ENCODE measurements at places on chromosomes 13 and 19.

DNA sequence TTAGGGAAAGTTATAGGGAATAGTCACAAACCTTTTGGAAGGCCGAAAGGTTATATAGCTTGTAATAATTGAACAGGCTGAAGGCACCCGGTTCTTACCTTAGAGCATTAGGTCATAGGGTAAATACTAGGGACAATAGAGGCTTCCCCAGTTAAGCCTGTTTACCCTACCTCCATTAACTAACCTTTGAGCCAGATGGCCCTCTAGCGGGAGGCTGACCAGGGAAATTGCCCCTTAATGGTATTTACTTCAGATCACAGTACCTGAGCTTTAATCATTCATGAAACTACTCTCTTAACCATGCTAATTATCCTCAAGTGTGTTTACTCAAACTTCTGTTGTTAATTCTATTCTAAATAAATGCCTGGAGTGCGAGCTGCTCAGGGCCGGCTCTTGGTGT, 20.4 kb upstream of the ZNF83 start:
- DNase-seq = no peak

DNA sequence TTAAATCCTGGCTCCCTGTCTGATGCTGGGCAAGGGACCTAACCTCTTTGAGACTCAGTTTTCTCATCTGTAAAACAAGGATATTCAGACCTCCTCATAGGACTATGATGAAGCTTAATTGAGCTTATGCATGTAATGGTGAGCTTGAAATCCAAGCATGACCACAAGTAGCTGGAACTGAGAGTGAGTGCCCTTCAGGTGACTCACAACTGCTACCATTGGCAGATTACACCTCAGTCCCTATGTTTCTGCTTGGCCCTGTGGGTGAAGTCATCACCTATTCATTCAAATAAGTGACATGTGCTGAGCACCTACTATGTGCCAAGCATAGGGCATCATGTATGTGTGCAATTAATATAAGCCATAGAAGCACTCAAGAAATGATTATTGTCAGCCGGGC, 25.7 kb downstream of the NOVA2 start:
- no peak for DNase-seq

DNA sequence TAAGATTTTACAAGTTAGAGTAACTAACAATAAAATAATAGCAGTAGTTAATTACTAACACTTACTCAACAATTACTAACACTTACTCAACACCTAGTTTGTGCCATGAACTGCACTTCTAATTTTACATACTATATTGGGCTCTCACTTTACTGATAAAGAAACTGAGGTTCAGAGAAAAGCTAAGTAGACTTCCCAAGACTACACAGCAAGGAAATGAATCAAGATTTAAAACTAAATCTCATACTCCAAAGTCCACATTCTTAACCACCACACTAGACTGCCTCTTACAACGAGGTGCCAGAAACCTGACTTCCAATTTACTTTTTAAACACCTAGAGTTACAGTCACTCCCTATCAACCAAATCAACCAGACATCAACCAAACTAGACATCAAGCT, 25.1 kb downstream of the RBM26 start:
- DNase-seq = no peak

DNA sequence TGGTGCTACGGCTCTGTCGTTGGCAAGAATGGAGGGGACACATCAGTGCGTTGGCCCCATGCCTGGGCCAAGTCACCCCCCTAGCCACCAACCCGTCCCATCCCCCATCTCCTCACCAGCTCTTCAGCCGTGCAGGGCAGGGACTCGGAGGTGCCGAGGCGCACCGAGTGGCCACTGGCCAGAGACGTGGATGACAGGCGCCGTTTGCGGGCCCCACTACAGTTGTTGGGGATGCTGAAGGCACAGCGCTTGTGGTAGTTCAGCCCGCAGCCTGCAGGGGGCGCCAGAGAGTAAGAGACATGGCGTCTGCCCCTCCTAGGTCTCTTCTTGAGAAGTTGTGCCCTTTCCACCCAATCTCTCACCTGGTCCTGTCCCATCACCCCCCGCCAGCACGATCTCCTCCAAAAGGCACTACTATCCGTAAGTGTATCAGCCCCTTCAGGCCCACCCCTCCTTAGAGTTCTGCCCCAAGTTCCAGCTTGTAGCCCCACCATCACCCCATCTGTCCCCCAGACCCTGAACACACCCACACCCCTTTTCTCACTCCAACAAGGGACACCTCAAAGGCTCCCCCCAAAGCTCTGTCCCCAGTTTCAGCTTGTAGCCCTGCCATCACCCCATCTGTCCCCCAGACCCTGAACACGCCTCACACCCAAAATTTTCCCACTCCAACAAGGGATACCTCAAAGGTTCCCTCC, 12.4 kb downstream of the PRKD2 start:
- peak; percentile 71 for DNase-seq

DNA sequence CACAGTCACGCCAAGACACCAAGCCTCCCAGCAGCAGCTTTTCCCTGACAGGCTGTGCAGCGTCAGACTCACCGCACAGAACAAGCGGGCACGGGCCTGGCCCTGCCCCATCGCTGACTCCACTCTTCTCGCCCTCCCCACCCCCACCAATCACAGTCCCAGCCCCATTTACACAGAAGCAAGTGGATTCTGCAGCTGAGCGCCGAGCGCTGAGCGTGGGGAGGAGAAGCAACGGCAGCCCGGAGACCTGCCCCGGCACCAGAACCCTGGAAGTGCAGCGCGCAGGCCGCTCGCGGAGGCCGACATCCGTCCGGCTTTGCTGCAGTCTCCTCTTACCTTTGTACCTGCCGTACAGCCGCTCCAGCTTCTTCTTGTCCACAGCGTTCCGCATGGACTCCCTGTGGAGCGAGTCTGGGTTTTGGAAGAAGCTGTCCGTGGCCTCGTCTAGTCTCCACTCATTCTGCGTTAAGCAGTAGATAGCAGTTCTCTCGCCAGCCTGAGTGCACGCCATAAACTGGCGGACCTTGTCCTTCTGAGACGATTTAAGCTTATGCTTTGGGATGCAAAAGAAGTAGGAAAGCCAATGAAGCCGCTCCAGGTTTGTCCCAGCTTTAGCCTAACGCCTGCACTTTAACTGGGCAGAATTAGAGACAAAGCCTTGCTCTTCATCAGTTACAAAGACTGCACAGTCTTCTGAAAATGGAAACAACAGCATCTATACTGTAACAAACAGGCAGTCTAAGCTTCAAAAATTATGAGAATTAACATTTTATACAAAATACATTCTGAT, 6.8 kb downstream of the DCUN1D2 start:
- DNase-seq = no peak

DNA sequence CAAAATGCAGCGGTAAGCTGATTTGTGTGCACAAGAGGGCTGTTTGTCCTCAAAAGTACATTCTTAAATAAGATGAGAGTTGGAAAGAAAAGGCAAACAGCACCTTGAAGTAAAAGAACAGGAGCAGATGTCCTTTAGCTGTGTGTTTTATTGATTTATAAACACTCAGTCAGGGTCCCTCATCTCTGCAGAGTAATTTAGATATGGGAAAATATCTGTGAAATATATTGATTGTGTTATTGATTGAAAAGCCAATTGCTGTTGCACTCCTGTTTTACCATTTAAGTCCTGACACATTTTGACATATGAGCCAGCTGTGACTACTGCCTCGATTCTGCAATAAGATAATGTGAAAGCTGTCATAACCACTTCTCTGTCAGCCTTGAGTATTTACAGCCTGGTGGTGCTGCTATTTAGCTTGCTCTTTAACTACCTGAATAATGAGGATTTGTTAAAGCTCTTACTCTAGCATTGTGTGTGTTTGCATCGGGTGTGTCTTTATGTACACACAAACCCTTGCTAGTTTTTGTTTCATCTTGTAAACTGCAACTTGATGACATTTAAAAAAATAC, 550.1 kb downstream of the DACH1 start:
- no peak for DNase-seq

- no peak for DNase-seq
Measured at GRCh38 chr19:55581145-55581822, 636 bp upstream of the ZNF579 start.

DNA sequence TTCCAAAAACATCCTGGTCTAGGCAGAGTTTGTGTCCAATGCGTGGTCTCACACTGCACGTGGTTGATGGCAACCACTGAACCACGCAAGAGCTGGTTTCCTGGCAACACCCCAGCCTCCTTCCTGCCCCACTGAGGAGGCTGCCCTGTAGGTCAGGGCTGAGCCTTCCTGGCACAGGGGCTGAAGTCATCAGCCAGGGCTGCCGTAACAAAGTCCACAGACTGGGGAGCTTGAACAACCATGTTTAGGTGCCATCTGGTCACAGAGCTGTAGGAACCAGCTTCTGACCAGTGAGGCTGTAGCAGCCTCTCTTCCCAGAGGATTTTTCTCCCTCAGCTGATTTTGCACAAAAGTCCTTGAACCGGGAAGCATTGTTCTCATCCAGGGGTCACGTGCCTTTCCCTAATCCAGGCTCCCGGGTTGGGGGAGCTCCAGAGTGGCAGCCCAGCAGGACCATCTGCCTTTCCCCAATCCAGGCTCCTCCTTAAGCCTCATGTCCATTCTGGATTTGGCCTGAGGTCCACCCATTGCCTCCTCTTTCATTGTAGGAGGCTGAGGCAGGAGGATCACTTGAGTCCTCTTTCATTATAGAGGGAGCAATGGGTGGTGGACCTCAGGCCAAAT, 53.9 kb downstream of the CHST8 start:
- no peak for DNase-seq

GRCh38 chr13:39107561-39107960, 69.3 kb downstream of the NHLRC3 start:
- no peak for DNase-seq

DNA sequence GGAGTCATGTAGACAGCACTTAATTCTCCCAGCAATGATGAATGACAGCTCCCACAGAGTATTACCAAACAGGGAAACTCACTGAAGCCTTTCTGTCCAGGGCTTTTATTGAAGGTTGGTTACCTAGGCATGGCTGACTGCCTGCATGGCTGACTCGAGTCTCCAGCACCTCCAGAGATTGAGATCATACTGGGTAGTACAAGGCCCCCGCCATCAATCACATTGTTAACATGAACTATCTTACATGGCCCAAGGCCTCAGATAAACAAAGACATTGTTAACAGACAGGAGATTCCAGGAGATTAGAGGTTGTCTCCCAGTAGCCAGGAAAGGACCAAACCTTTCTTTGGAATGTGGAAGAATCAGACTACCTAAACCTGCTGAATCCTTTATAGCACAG, 128.3 kb upstream of the LSM14A start:
- DNase-seq = no peak

DNA sequence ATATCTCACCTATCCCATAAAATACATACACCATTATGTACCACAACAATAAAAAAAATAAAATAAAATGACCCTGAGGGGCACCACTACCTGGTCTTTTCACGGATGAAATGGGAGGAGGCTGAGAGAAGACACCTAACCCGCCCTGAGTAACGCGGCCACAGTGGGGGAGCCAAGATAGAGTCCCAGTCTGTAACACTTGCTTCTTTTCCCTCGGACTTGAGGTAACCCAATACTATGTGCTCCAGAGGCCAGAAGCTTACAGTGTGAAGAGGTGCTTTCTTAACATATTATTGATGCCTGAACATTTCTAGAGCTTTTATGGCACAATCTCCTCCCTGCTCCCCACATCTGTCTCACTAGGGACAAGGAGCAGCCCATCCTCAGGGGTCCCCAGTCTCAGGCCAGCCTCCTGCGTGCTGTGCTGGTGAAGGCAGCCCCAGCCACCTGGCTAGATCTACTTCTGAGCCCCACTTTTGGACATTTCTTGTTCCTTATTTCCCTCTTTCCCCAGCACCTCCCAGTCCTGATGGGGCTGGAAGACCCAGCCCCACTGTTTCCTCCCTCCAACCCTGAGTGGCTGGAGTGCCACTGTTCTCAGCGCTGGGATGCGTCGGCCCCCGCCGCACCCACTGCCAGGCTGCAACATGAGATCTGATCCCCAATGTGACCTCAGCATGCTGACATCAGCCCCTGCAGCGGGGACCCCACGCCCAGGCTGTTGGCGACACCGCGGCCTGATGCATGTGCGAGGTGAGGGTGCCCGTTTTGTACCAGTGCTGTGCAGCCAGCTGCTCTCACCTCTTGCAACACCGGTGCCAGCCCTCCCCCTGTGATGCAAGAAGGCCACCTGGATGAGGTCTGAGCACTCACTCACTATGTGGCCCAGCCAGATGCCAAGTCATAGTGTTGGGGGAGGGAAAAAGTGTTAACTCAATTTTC, 143.3 kb downstream of the DCLK1 start:
- peak; percentile 55 for DNase-seq

GRCh38 chr19:46748325-46749109, 2.3 kb upstream of the STRN4 start:
- no peak for DNase-seq

GRCh38 chr13:113499936-113500335, 9.4 kb upstream of the DCUN1D2 start:
- DNase-seq = no peak

DNA sequence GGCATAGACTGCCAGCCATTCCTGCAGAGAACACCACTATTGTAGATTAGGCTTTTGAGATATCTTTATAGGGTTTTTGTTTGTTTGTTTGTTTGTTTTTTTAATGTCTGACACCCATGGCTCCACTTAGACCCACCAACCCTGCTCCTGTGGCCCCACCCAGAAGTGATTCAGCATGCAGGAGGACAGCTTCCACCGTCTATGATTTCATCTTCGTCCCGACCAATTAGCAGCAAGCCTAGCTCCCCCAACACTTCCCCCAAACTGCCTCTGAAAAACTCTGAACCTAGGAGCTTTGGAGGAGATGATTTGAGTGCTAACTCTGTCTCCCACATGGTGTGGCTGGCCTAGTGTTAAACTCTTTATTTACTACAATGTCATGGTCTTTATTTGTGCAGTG, 108.3 kb upstream of the RXFP2 start:
- no peak for DNase-seq

- no peak for DNase-seq
Measured at GRCh38 chr13:20037908-20038307, 79.4 kb downstream of the ZMYM2 start.

GRCh38 chr19:19342086-19343015, 21.7 kb downstream of the MAU2 start:
- DNase-seq = peak; percentile 68

DNA sequence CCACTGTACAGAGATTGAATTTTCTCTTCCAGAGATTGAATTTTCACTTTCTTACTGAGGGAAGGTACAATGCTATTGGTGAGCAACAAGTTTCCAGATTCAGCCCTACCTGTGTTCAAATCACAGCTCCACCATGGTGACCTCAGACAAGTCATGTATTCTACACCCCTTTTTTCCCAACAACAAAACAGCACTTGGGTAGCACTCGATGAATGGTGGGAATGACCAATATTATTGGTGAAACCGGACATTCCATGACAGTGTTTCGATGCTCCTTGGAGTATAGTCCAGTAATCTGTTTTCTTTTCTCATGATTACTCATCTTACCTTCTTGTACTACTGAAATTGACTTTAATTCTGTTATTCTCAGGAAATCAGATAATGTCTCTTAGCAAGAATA, 266.2 kb upstream of the SOX21 start:
- DNase-seq = no peak

All from right lobe of liver (tissue), 6 donors.